ENCODE measurements at places on chromosomes 5 and 9.

DNA sequence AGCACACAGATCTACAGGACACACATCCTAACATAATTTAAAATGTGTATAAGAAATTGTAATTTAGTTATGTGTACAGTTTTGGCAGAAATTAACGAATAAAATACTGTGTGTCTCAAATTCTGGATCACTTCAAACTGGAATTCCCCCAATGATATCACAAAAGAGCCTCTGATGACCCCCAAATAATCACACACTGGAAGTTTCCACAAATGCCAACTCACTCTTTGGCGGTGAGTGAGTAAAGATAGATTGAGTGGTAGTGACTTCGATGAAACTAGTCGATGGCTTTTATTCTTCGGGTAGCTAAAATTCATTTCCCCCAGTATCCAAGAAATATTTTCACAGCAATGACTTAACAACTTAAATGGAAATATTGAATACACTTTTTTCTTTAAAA lies 2.2 kb downstream of the ZNF366 start:
- no peak for DNase-seq

- no peak for DNase-seq
These were observed 1495.7 kb upstream of the WWC1 start for GRCh38 chr5:166795756-166796155.

DNA sequence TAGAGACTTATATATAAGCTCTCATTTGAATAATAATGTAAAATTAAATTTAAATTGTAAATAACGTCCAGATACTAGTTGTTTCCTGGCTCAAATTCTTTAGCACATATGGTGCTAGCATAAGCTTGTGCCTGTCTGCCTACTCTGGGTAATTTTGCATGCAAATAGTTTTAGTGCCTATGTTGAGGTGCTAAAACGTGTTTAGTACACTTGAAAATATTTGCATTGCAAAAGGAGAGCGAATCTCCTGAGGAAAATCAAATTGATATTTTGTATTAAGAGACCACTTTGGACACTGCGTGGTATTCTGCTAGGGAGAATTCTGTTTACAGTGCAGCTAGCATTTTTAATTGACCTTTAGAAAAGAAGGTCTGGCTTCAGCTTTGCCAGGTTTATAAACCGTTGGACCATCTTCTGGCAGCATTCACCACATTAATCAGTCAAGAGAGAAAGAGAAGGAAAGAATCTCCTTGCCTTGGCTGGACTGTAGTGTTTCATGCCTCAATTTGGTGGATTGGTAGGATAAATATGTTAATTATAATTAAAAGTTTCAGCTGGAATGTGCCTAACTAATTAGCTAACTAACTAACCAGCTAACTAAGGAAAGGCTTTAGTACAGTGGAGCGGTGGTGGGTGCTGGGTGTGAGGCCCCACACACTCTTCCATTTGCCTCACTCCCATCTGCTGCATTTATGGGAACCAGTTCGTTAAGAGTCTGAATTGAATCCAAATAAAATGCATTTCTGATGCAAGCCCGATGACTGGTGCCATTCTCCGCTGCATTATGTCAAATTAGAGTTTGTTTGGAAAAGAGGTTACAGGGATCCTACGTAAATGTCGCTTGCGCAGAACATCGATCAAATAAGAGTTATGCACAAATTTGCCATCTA lies 150.1 kb upstream of the MPDZ start:
- DNase-seq: no peak

GRCh38 chr5:27474395-27474794 lies 436.0 kb upstream of the CDH9 start:
- no peak for DNase-seq

DNA sequence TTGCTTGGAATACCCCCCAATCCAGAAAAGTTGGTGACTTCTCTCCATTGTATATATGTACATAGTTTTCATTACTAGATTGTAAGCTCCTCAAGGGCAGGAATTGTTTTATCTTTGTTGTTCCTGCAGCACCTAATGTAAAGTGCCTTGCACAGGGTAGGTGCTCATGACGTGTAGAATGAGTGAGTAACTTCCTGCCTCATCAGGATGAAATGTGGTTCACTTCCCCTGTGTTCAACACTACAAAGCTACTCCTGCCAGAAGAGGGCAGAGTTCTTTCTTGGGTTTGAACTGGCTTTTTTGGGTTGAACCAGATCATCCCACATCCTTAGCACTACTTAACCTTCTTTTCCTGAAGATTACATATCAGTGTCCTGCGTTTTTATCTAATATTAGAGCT lies 23.9 kb downstream of the GTF3C4 start:
- no peak for DNase-seq

- DNase-seq: no peak
These were observed 257.9 kb downstream of the ASTN2 start for GRCh38 chr9:117156771-117157535.

GRCh38 chr9:106880081-106880480 lies 17.1 kb downstream of the ZNF462 start:
- no peak for DNase-seq
